ENCODE measurements at places on chromosomes 16 and 17. TPM values are rescaled to one million over a fixed set of nuclear protein-coding genes. Genes with fewer than 3 reads are reported as not detected.

DNA sequence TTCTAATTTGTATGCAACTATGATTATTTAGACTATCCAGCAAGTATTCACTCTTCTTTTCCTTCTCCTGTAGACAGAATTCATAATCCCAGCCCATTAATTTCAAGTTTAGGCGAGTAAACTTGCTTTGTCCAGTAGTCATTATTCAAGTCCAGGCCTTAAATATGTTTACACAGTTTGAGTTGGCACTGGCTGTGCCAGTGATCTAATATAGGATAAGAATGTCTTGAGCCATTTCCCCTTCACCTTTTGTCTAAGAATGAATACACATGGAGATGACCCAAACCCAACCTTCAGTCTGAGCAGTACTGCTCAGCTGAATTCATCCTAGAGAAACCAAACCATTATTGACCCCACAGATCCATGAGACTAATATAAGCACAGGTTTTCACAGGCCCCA is 930.4 kb upstream of the CDH8 start:
- DNase-seq = no peak

DNA sequence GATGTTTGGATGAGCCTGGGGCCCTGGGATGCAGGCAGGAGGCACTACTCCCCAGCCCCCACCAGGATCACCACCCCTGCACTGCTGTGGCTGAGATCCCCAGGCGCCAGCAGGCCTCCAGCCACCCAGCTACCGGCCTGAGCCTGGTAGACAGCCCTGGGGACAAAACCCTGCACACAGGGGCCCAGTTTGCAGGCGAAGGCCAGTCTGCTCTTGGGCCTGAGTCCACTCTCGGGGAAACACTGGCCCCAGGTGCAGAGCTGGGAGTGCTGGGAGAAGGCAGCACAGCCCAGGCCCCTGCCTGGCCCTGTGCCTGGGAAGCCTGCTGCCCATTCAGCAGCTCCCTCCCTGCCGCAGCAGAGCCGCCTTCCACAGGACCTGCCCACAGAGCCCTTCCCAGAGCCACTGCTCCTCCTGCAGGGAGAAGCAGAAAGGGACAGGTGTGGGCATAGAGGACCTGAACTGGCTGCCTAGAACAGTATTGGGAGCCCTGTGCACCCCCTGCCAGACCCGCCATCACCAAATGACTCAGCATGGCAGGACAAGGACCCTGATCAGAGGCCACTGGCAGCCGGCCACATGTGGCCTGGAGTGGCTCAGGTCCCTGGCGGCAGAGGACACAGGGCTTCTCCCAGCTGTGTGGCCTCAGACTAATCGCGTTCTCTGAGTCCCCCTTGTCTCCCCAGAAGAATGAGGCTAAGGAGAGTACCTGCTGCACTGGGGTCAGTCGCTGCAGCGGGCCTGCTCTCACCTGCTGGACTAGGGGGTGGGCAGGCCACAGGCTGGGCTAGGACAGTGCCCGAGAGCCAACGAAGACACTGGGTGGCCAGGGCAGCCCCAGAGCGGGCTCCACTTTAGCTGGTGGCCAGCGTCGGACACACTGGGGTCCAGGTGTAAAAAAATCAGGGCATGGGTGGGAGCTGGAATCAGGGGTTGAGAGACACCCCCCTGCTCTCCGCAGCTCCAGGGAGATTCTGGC is 10.7 kb downstream of the MSRB1 start:
- peak; percentile 41 for DNase-seq

NKD1 gene
- 0.75 TPM for total RNA-seq

TPPP3 gene
- total RNA-seq = 67.0 TPM
